ENCODE measurements at places on chromosomes 3 and 15.
A peak's percentile ranks its signal among the peaks of the same experiment; 100 is the strongest.

- DNase-seq = peak; percentile 24
These were observed 1005.2 kb upstream of the CADM2 start for GRCh38 chr3:83953417-83954089.

DNA sequence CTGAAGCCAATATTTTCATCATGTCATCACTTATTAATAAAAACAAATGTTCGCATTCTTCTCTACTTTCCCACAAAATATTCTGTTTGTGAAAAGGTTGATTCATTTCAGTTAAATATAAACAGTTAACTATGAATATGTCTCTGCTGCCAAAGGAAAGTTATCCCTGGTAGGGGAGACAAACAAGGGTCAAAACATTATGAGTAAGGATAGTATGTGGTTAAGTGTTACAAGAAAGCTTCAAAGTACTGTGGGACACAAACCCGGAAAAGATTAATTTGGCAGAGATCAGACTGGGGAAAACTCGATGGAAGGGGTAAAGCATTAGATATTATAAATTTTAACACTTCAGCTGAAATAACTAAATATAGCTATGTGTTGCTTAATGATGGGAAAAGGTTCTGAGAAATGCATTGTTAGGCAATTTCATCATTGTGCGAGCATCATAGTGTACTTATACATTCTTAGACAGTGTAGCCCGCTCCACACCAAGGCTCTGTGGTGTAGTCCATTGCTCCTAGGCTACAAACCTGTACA, 436.5 kb upstream of the TBL1XR1 start:
- no peak for DNase-seq

- DNase-seq = no peak
These were observed 27.9 kb upstream of the PRR23E start for GRCh38 chr3:127165036-127165435.

- DNase-seq = no peak
These were observed 29.0 kb downstream of the PTPN23 start for GRCh38 chr3:47409688-47410416.

- DNase-seq = no peak
These were observed 84.0 kb downstream of the CGNL1 start for GRCh38 chr15:57460208-57460816.

DNA sequence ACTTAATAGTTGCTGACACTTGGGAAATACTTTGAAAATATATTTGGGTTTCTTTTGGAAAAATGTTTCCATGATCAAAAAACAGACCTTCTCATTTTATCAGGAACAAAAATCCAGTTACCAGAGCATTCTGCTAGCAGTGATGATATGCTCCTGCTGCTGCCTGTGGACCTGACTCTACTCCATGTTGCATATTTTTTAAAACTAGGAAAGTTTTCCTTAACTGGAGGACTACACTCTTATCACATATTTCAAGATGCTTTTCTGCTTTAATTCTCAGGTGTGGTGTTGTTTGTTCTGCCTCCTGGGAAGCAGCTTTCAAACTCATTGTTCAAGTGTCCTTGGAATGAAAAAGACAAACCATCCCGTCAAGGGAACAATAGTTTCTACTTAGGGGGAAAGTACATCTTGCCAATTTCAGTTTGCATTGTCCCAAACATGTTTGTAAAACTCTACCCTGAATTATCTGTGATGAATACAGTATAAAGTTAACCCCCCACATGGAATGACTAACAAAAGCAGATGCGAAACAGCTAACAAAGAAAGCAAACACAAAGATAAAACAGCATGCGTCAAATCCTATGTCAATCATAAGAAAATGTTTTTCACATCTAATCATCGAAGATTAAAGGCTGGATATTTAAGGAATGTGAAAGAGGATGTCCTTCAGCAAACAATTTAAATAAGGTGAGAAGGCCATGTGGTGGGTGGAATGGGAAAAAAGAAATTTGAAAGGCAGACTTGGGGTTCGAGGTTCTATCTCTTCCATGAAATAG, 40.1 kb upstream of the PSMD6 start:
- DNase-seq = no peak

DNA sequence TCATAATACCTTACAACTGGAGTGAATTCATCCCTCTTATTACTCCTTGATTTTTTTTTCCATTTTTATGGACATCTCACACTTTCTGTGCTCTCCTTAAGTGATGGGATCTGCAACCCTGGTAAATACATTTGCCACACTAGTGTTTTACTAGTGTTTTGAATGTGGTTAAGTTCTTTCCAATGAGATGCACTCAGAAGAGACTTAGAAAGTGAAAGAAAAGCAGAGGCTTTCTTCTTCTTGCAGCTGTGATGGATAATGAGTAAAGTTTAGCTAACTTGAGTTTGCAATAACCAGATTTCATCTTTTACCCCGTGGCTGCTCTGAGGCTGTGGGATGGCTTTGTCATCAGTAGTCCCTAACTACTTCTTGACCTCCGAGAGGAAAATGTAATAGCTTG, 1248.4 kb downstream of the NSUN3 start:
- DNase-seq = no peak

GRCh38 chr3:101900316-101900715, 51.0 kb downstream of the NFKBIZ start:
- no peak for DNase-seq

GRCh38 chr3:57627976-57628375, 30.8 kb upstream of the ARF4 start:
- no peak for DNase-seq

DNA sequence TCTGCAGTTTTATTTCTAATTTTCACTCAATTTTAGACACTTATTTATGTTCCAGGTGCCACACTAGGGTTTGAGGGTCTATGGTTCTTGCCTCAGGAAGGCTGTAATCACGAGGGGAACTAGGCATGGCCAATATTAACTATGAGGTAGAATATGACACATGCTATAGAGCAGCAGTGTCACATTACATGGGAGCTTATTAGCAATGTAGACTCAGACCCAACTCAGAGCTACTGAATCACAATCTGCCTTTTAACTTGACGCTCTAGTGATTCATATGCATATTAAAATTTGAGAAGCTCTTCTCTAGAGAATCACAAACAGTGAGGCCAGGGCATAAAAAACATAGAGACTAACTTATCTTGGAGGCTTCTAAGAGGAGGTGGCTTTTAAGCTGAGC, 32.8 kb upstream of the MRPL3 start:
- no peak for DNase-seq

- no peak for DNase-seq
These were observed 41.4 kb downstream of the COL6A6 start for GRCh38 chr3:130558366-130558765.

DNA sequence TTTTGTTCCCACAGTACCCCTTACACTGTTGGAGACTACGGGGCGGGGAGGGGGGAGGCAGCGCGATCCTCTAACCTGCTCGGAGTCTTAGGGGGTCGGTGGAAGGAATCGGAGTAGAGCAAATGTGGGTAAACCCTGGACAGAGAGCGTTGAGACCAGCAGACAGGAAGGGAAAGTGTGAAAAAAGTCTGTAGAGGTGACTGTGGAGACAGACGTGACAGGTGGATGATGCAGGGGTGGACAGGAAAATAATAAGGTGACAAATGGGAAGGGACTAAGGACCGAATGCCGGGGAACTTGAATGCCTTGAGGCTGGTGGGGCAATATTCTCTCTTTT, 424 bp downstream of the EAF2 start:
- DNase-seq = peak; percentile 53

GRCh38 chr15:65409036-65409631, 13.6 kb downstream of the IGDCC4 start:
- no peak for DNase-seq

- DNase-seq = no peak
These were observed 388.5 kb downstream of the MAGI1 start for GRCh38 chr3:65650247-65650646.

- no peak for DNase-seq
These were observed 3.6 kb upstream of the PRRT3 start for GRCh38 chr3:9955611-9956352.
